ENCODE measurements at places on chromosomes 2 and 18. TPM values are rescaled to one million over a fixed set of nuclear protein-coding genes. Genes with fewer than 3 reads are reported as not detected.

EIPR1 gene
- total RNA-seq: 16.6 TPM

DNA sequence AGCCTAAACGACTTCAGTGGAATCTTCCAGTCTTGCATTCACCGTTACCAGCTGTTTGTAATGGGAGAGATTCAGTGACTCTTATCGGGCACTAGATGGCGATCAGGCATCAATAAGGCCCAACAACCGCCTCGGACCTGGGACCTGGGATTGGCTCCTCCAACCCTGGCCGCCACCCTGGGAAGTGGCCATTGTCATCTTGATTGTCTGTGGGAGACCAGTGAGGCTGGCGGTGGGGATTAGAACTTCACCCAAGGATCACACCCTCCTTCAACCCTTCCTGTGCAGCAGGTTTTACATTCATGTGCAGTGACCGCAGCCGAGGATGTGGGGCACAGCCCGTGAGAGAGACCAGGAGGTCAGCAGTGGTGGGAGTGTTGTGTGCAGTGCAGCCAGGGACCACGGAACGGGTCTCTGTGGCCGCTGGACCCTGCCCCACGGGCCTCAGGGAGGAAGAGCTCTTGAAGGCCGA, 85.3 kb downstream of the SPP2 start:
- DNase-seq: peak; percentile 71

DNA sequence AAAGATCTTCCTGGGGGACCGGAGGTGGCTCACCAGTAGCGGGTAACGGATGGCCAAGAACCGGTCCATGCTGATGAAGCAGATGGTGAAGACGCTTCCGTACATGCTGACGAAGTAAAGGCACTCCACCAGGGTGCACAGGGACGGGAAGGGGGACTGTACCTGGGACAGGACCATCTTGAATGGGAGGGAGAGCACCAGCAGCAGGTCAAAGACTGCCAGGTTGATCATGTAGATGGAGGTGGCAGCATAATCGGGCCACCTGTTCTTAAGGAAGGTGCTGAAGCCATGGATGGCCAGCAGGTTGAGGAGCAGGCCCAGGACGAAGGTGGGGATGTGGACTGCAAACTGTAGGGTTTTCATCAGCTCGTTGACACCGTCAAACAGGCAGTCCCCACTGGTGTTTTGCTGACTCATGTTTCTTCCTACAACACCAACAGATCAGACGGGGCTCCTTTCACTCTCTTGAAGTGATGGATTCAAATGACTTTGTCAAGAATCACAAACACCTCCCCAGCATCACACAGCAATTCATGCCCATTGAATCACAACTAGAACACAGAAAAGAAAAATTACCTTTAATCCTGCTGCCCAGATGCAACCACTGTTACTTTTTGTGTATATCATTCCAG, 14.4 kb downstream of the GPR55 start:
- DNase-seq: peak; percentile 33

CXCR1 gene
- total RNA-seq: 5.3 TPM

DNA sequence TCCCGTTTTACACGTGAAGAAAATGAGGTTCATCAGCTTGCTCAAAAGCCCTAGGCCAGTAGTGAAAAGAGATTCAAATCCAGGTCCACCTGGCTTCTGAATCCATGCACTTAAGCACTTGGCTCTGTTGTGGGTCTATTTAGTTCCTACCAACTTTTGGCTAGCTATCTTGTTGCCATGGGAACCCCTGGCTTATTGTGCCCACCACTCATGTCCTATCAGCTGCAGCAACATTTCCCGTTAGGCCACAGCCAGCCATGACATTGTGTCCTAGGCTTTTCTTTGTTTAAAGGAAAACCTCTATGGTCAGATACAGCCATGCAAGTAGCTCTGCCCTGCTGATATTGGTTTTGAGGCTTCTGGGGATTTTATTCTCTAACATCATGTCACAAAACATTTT, 49.8 kb downstream of the PLEK start:
- DNase-seq: no peak

DNA sequence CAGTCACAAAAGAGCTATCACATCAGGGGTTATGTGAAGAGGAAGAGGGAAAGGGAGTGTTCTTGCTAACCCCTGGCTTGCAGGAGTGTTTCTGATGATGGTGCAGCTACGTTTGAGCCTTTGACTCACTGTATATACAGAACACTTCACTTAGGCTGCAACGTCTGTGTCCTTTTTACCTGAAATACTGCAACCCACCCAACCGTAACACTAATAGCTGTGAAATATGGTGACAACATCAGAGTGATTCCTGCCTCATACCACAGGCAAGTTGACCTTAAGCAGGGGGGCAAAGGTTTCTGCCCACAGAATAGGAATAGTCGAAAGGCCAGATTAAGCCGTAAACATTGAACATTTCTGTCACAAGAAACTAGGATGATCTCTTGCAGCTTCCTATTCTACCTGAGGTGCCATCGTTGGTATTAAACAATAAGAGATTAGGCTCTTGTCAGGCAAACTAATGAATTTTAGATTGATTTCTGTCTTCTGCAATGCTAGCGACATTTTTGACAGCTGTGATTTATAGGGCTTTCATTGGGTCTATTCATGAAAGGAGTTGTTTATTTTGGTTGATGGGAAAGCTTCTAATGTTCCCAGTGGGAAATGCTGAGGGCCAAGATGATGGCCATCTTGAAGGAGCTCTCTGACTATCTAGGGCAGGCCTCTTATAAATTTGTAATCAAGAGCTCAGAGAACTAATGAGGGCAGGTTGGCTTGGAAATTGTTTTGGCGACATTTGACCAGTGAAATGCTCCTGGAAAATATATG, 316.8 kb downstream of the PIK3C3 start:
- DNase-seq: no peak
